ENCODE measurements at places on chromosomes 4 and X. TPM values are rescaled to one million over a fixed set of nuclear protein-coding genes. Genes with fewer than 3 reads are reported as not detected.

The IQSEC2 gene
- total RNA-seq = 0.23 TPM

The TEC gene
- total RNA-seq = 19.0 TPM

DNA sequence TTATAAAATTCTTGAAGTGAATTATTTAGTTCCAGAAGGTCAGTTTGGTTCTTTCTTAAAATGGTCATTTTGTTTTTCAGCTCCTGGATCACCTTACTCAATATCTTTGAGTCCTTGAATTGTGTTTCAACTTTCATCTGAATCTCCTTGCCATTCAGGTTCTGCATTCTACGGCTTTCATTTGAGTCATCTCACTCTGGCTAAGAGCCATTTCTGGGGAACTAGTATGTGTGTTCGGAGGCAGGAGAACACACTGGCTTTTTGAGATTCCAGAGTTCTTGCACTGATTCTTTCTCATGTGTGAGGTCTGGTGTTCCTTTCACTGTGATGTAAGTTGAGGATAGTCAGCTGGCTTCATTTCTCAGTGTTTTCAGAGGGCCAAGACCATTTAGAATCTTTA lies 708.4 kb upstream of the FRG1 start:
- H3K27me3 ChIP-seq = no peaks in the 10 kb centered on the region
- H3K4me1 ChIP-seq = no peaks in the 10 kb centered on the region
- H3K27ac ChIP-seq = no peak overlapping the region
- H3K4me3 ChIP-seq = no peak overlapping the region
- DNase-seq = no peak

DNA sequence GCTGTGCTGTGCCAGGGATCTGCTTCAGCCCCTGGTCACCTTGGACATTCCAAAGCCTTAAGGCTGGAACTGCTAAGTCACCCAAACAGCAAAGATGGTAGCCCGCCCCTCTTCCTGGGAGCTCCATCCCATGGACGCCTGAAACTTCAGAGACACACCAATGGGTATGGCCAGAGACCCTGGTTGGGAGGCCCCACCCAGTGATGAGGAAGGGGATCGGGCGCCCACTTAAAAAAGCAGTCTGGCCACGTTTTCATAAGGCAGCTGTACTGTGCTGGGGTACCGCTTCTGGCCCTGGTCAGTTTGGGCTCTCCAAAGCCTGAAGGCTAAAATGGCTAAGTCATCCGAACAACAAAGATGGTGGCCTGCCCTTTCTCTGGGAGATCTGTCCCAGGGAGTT lies 9.4 kb upstream of the TMSB15C start:
- H3K27ac ChIP-seq = no peak overlapping the region
- no peaks in the 10 kb centered on the region for H3K36me3 ChIP-seq
- H3K4me1 ChIP-seq = no peaks in the 10 kb centered on the region
- H3K27me3 ChIP-seq = no peaks in the 10 kb centered on the region
- no peak for DNase-seq
- no peak overlapping the region for H3K4me3 ChIP-seq

- no peaks in the 10 kb centered on the region for H3K27me3 ChIP-seq
- H3K27ac ChIP-seq = no peak overlapping the region
- no peak for DNase-seq
- H3K4me1 ChIP-seq = no peaks in the 10 kb centered on the region
These were observed 752.9 kb downstream of the RPA4 start for GRCh38 chrX:97636473-97637140.

GRCh38 chrX:151776936-151777335 lies 42.4 kb downstream of the CNGA2 start:
- H3K36me3 ChIP-seq = no peaks in the 10 kb centered on the region
- no peak overlapping the region for H3K4me3 ChIP-seq
- H3K27ac ChIP-seq = no peak overlapping the region

DNA sequence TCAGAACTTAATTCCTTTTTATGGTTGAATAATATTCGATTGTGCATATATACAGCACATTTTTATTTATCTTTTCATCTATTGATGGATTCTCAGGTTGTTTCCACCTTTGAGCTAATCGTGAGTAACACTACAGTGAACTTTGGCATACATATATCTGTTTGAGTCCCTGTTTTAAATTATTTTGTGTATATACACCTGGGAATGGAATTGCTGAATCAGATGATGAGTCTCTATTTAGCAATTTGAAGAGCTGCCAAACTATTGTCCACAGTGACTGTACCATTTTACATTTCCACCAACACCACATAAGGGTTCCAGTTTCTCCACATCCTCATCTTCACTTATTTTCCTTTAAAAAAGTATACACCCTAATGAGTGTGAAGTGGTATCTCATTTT lies 166.2 kb upstream of the FGF13 start:
- no peaks in the 10 kb centered on the region for H3K4me1 ChIP-seq
- H3K27me3 ChIP-seq = no peaks in the 10 kb centered on the region
- no peaks in the 10 kb centered on the region for H3K36me3 ChIP-seq

- no peak overlapping the region for H3K4me3 ChIP-seq
- DNase-seq = no peak
- H3K27me3 ChIP-seq = no peaks in the 10 kb centered on the region
- H3K36me3 ChIP-seq = no peaks in the 10 kb centered on the region
These were observed 23.8 kb downstream of the PTTG2 start for GRCh38 chr4:37983951-37984350.

GRCh38 chr4:7295911-7296660 lies 103.7 kb downstream of the SORCS2 start:
- no peak for DNase-seq
- H3K27me3 ChIP-seq = no peaks in the 10 kb centered on the region
- H3K4me1 ChIP-seq = no peaks in the 10 kb centered on the region
- H3K36me3 ChIP-seq = no peaks in the 10 kb centered on the region
- H3K27ac ChIP-seq = no peak overlapping the region
- H3K4me3 ChIP-seq = no peak overlapping the region

- H3K27ac ChIP-seq = no peak overlapping the region
- H3K4me1 ChIP-seq = no peaks in the 10 kb centered on the region
- H3K27me3 ChIP-seq = no peaks in the 10 kb centered on the region
- H3K36me3 ChIP-seq = no peaks in the 10 kb centered on the region
- DNase-seq = no peak
These were observed 222.0 kb upstream of the ADAMTS3 start for GRCh38 chr4:72791054-72791453.

DNA sequence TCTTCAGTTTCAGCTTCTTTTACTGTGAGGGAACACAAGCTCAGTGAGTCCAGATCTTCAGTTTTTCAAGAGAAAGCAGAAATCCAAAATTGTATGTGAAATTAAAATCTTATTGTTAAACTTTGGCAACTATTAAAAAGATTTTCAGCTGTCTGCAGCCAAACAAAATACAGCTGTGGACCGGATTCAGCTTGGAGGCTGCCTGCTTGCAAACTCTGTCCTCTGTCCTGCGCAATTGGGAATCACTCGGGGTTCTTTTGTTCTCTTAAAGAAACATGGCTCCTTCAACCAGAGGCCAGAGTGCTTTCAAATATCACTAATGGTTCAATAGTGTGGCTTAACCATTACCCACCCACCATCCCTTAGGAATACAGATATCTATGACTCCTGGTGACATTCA lies 201.2 kb downstream of the CHIC2 start:
- H3K4me3 ChIP-seq = no peak overlapping the region
- no peaks in the 10 kb centered on the region for H3K27me3 ChIP-seq
- no peak for DNase-seq
- H3K27ac ChIP-seq = no peak overlapping the region
